Amygdala (tissue), 56 donors: ENCODE measurements at places on chromosomes 3 and 15.

DNA sequence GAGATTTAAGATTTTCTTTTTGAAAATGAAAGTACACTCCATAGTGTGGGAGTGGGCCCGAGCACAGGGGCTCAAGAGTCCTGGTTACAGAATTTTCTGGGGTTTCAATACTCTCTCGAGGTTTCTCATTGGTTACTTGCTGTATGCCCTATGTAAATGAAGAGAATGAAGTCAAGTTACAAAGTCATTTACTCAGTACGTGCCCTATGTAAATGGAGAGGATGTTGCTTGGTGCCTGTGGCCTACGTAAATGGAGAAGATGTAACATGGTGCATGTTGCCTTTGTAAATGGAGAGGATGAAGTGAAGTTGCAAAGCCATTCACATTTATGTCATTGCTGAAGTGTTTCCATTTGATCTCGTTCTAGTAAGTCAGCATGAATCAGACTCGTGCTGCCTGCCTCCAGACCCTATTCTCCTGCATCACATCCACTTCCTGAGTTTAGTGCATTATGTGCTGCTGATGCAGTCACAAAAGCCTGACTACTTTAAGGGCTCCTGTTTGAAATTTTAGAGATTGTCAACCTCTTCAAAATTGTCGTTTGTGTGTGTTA, 302.0 kb downstream of the ZBBX start:
- no peak for DNase-seq

DNA sequence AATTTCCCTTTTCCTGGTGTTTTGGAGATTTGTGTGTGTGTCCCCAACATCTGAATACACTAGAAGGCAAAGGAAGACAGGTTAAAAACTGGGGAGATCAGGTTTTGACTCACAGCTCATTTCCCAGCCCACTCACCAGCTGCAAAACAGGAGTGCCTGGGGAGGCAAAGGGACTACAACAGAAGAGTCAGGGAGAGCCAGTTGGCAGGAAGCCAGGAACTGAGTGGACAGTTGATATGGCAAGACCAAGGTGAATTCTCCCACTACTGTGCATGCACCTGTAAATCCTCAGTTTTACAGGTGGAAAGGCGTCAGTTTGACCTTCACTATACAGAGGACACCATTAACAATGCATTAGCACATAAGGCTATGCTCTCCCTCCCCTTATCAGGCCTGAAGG, 901.5 kb upstream of the SEMA6D start:
- no peak for DNase-seq

- DNase-seq = no peak
These were observed 16.6 kb downstream of the GP9 start for GRCh38 chr3:129077222-129077621.

DNA sequence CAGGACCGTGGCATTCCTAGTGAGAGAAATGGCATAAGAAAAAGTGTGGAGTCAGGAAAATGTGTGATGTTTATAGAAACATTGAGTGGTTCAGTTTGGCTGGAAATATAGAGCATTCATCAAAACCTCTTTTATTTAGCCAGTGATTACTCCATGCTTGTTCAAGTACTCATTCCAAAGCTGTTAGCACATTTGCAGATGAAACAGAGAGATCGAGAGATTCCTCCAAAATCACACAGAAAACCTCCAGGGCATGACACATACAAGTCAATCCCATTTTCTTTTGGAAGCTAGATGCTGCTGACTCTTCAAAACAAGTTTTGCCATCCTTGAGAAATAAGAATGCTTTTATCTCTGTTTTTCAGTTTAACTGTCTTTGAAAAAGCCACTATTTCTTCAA, 11.5 kb upstream of the MB21D2 start:
- no peak for DNase-seq

GRCh38 chr3:186483611-186484340, 60.4 kb downstream of the CRYGS start:
- no peak for DNase-seq

DNA sequence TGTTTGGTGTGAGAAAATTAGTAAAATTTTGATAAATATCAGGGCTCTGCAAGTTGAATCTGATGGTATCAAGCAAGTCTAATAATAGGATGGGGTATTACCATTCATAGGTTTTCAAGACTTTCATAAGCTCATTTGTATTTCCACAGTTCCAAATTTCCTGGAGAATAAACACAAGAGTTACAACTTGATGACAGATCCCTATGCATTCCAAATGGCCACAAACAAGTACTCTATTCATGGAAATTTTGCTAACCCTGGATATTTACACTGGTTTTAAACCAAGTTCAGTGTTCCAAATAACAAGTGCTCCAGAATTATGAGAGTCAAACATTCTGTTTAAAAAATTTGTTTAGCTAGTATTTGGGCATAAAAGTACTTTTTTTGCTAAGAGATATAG, 75.0 kb upstream of the CNTN6 start:
- DNase-seq = no peak

DNA sequence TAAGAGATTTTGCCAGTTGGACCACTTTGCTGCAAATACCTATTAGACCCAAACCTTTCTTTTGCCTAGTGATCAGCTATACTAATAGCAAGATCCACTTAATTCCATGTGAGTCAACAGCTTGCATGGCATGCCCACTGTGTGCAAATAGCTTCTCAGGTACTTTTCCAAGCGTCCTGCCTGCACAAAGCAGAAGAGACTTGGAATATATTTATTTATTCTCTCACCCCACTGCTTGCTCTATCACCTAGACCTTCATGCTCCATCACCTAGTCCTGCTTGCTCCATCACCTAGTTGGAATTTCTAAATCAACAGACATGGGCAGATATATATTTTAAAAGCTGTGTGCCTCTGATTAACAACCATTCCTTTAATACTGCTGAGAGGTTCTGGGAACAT, 47.6 kb downstream of the MBNL1 start:
- no peak for DNase-seq

DNA sequence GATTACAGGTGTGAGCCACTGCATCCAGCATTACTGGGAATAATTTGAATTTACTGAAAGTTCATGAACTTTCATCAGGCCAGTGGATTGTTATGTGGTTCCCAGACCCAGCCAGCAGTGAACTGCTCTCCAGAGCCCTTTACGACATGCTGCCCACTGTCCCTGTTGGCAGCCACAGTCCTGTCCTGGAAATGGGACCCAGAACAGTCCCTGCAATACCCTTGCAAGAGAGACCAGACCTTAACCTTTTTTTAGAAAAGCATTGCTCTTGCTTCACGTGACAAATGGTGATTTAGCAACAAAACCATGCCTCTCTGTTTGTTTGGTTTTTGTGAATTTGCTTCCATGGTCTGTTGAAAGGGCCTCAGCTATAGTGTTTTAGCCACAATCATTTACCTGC, 367.3 kb upstream of the C2CD4B start:
- no peak for DNase-seq

- no peak for DNase-seq
These were observed 157.0 kb upstream of the FRMD4B start for GRCh38 chr3:69542805-69543429.

GRCh38 chr3:153577059-153577736, 415.2 kb downstream of the RAP2B start:
- DNase-seq = no peak
